ENCODE measurements at places on chromosomes 4 and X.

DNA sequence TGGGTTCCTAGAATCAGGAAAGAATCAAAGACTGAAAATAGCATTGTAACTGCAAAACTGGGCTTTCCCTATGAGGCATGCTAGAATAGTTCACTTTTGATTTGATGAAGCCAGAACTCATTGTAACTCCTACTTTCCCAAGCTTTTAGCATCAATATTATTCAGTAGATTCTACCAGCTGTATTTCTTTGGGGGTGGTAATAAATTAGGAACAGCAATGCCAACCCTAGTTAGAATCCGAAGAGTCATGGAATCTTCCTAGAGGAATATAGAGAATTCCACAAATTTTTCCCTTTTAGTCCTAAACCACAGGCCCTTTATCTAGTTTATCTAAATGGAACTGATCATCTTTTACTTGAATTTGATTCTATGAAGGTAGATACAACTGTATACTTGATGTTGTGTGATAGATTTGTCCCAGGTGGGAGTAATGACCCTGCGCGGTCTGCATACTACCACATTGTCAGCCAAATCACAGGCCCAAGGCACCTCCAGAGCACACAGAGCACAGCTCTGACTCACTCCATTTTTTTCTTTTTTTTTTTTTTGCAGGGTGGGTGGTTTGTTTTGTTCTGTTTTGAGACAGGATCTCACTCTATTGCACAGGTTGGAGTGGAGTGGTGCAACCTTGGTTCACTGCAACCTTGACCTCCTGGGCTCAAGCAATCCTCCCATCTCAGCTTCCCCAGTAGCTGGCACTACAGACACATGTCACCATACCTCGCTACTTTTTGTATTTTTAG is 66.6 kb downstream of the EDNRA start:
- DNase-seq: no peak

DNA sequence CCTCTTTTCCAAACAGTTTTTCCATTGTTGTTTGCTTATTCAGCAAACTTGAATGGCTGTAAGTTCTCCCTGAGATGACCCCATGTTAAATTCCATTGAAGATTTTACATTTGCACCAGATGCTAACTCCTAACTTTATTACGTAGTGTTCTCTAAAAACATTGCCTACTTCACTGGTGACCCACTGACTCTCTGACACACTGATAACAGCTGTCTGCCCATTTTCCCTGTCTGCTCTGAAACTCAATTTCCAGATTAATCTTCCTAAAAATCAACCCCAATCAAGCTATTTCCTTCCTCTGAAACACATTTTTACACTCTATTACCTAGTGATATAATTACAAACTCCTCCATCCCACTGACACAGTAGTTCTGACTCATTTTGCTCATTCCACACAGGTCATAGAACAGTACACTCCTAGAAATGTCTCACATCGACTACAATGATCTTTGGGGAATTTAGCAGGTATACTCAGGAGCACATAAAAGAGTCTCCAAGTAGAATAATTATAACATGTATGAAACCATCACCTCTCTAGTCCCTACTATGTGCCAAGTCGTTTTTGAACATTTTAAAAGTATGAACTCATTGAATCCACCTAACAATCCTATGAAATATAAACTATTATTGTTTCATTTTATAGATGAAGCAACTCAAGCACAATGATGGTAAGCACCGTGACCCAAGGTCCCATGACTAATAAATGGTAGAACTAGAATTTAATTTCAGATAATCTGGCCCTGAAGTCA is 210.9 kb downstream of the SLIT2 start:
- no peak for DNase-seq

DNA sequence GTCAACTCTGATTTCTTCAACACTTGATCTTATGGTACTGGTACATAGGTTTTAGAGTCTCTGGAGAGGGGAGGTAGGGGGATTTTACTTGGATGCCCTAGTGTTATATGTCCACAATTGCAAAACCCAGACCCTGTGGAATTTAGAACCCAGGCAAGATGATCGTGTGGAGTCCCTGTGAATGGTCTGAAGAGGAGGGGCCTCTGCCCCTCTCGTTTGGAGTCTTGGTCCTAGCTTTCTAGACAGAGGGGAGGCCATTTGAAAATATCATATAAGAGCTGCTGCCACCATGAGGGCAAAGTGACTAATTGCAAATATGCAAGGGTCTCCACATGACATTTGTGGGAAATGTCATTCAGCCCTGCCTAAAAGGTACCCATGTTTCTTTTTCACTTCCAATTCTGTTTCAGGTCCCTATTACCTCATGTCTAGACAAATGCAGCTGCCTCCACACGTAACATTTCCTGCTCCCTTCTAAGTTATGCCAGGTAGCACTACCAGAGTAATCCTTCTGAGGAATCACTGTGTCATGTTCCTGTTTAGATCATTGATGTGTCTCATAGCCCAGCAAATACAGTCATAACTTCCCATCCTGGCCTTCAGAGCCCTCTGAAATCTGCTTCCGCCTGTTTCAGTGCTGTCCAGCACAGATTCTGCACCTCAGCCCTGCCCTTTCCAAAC is 126.8 kb downstream of the KLHL8 start:
- DNase-seq: no peak

DNA sequence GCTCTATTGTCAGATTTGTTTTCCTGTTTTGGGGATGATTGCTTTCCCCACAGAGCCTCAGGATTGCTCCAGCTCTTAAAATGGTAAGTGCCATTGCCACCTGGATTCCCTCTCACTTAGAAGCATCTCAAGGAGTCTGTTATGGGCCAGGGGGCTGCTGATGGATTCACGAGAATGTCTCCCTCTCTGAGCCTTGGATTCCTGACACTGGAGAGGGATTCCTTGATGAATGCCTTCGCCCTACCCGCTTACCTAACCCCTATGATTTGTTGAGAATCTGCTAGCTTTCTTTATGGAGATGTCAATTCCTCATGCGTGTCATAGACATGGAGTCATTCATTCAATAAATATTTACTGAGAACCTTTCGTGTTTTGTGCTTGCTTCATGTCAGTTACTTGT is 36.9 kb upstream of the TENM3 start:
- no peak for DNase-seq

Measured in stimulated activated CD4-positive, alpha-beta T cell treated with anti-CD3 and anti-CD28 coated beads, TNF-alpha, amount 100 ng/mL, for 4 hours (primary cell).